ENCODE measurements at places on chromosomes 5 and 9.

- DNase-seq = no peak
Observed at GRCh38 chr9:87022178-87022577, 74.9 kb upstream of the GAS1 start.

- DNase-seq = no peak
Observed at GRCh38 chr9:23088932-23089364, 642.3 kb downstream of the DMRTA1 start.

DNA sequence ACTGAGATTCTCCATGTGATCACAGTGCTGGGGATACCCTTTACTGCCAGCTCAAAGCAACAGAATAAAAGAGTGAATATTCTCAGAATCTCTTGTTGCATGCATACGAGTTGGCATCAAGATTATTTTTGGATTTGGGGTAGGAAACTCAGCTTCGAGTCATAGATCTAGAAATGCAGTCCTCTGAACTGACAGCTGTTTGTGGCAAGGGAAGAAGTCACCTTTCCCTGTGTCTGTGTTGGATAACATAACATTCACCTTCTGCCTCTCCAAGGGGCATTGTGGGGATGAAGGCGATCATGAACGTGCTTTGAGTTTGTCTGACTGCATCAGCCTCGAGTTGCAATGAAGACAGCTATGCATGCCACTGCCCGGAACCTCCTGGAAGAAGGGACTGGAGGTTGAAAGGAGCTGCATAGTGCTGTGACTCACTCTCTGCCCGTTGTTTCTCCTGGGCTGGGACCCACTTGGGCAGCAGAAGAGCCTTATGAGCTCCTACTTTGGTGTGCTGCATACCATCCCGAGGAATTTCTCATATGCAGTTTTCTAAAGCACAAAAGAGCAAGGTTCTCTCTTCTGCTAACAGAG is 231.7 kb downstream of the ARHGAP26 start:
- no peak for DNase-seq

- DNase-seq = no peak
Observed at GRCh38 chr9:115945009-115945431, 208.6 kb upstream of the PAPPA start.

DNA sequence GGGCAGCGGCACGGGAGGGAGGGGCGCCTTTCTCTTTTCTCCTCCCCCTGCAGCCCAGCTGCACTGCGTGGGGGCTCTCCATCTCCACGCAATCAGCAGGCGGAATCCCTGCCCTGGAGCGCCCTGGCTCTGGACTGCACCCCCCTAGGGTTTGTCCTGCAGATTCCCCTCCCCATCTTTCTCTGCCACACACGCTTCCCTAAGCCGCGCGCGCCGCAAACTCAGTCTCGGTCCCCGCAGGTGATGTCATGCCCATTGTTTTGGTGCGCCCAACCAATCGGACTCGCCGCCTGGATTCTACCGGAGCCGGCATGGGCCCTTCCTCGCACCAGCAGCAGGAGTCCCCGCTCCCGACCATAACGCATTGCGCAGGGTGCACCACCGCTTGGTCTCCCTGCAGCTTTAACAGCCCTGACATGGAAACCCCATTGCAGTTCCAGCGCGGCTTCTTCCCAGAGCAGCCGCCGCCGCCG is at the start of gene KCNN2:
KCNN2 (plus strand) TSS at position 347 of the 473 bp plus-strand sequence; CDS start at position 417, 70 bp downstream.
- no peak for DNase-seq

- no peak for DNase-seq
Observed at GRCh38 chr5:6701491-6701890, 11.7 kb upstream of the TENT4A start.

GRCh38 chr9:105293408-105293807 is 49.0 kb downstream of the SLC44A1 start:
- DNase-seq = no peak

DNA sequence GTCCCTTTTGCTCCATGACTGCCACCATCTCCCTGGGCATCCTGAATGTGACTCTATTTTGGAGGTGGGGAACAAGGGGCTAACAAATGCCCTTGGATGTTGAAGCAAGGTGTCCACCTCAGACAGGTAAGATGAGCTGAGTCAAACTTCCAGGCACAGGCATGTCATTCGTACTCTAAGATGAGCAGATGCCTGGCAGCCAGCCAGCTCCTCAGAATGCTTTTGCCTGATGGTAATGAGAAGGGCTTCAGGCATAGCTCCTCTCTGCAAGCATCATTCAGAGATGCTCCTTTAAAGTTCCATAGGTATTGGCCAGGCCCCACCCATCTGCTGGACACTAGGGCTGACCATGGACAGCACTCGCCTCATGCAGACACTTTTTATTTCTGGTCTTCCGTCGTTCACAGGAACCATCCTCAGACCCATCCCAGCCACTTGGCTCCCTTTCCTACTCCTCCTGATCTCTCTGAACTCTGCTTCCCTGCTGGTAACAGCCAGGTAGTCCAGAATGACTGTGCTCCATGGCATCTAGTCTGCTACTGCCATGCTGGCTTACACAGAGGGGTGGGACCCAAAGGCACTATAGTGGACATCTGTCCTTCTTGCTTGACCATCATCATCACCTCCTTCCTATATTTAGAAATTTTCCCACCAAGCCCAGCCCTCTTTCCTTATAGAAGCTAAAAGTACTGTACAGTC is 118.8 kb downstream of the GLIS3 start:
- DNase-seq = no peak

DNA sequence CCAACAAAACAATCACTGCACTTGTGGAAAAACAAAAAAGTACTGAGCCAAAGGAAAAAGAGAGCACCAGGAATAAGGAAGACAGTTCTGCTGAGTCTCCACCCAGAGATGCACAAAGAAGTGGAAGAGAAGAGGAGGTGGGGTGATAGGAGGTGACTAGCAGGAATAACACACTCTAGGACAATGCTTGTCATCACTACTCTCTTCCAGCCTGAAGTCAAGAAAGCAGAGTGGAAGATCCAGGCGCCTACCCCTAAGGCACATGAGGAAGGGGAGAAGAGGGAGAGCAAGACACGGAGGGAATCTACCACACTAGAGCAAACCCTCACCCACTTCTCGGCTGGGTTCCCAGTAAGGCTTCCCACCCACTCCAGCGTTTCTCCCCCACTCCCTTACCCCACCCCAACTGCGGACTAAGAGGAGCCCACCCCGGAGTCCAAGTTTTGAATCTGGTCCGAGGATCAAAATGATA is 1.7 kb downstream of the SLIT3 start:
- no peak for DNase-seq

DNA sequence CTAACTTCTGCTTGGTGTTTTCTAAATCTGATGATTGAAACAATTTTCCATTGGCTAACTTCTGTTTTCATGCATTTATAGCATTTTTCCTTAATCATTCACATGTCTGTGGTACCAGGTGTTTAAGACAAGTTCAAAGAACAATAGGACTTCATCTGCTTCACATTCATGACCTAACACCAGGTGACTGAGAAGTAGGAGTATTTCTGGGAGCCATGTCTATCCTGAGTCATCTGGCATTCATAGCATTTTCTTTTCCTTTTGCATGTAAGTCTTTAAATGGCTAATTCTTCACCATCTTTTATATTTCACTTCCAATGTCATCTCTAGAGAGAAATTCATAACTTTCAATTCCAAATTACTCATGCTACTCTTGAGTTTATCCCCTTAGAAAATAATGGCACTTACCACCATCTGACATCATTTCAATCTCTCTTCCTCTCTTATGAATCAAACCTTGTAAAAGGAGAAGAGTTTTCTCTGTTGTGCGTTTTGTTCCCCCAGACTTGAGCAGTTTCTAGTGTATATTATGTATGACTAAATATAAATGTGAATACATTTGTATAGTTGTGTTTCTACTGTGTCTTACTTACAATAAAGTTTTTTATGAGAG is 1196.1 kb upstream of the CDH9 start:
- DNase-seq = no peak

Measured in coronary artery (tissue), 2 donors.